CD4-positive, alpha-beta memory T cell (primary cell): ENCODE measurements at places on chromosomes 13 and 19. TPM values are rescaled to one million over a fixed set of nuclear protein-coding genes. Genes with fewer than 3 reads are reported as not detected.

Gene CYP4F8
- total RNA-seq, result not detected

Gene SCN1B
- total RNA-seq, result 1.4 TPM

DNA sequence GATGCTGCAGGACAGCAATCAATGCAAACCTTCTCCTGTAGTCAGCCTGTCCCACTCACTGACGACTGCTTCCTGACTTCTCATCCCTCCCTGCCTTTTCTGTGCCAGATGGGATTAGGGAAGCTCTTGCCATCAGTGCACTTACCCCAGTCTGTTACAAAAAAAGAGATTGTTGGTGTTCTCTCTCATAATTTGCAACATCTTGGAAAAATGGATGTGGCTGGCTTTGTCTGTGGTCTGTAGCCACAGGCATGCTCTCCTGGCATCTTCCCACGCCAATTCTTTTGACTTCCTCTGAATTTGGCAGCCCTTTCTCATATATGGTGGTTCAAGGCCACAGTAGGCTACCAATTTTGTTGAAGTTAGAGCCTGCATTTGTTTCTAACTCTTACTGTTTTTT is 11.6 kb upstream of the HTR2A start:
- DNase-seq, result no peak

- no peak for DNase-seq
Measured at GRCh38 chr13:80654638-80655249, 313.8 kb upstream of the SPRY2 start.

- no peak for DNase-seq
Measured at GRCh38 chr13:45859705-45860104, 8.2 kb upstream of the SIAH3 start.
